ENCODE measurements at places on chromosomes 2 and 18. TPM values are rescaled to one million over a fixed set of nuclear protein-coding genes. Genes with fewer than 3 reads are reported as not detected.

The RAPGEF4 gene
- 1.3 TPM for total RNA-seq

The NLRC4 gene
- total RNA-seq, result not detected

- no peak for DNase-seq
These were observed 9.5 kb upstream of the BCL2L11 start for GRCh38 chr2:111111101-111111755.

DNA sequence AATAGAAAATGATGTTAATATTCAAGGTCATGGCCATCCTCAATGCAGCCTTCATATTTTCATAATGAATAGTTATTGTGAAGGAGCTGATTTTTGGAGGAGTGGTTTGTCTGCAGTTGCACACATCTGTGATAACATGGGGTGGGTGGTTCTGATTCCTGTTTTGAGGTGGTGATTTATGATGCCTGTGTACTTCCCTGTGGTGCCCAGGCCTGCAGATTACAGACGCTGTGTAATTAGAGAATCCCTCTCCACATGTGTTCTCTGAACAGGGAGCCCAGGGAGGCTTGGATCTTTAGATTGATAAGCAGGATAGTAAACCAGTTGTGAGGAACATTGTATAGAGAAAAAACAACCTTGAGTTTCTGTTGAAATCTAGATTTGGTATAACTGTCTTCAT lies 117.5 kb downstream of the AGAP1 start:
- DNase-seq, result no peak

DNA sequence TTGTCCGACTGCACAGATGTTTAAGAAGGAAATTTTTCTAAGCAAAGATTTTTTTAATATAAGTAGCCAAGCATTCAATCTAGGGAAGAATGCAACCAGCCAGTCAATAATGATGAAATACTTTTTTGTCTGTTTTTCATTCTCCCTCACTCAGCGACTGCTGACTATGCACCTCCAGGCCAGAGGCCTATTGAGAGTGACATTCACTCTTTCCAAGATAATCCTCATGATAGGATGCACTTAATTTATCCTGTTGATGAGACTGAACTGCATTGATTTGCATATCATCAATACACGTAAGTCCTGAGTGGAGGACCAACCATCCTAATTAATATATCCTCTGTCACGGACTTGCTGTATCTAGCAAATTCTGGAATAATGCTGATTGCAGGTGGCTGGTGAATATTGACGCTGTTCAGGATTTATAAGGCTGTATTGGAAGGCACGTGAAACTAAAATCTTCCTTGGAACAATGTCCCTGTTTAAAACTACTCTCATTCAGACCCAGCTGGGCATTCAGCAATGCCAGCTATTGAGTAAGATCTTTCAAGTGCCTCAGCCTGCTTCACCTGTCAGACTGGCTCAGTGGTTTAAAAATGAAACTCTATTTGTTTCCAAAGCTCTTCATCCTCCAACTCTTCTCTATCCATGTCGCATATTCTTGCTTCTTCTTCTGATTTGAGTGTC lies 142.2 kb downstream of the MAP2 start:
- no peak for DNase-seq

GRCh38 chr18:40413160-40413559 lies 1541.9 kb upstream of the PIK3C3 start:
- no peak for DNase-seq

GRCh38 chr2:130341562-130342019 lies 1.1 kb upstream of the IMP4 start:
- no peak for DNase-seq

DNA sequence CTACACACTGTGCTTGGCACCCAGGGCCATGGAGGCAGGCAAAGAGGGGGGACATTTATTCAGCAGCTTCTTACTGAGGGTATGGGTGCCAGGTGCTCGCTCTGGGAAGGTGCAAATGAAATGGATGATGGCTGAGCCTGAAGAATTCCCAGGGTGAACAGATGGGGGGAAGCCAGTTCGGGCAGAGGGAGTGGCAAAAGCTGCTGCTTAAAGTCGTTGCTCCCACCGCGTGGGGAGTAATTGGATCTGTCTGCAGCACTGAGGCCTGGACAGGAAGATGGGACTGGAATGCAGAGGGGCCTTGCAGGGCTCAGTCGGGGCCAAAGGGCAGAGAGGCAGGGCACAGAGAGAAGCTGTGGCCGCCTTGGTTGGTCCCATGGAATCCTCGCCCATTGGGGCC lies 51.2 kb downstream of the NEDD4L start:
- DNase-seq, result no peak

The CCL20 gene
- 0.43 TPM for total RNA-seq

GRCh38 chr18:31101183-31102024 lies 817 bp downstream of the DSC2 start:
- DNase-seq, result no peak

The WNT6 gene
- not detected for total RNA-seq

- peak; percentile 57 for DNase-seq
These were observed 86.1 kb downstream of the FARSB start for GRCh38 chr2:222569826-222570225.

- peak; percentile 61 for DNase-seq
These were observed 82.9 kb downstream of the ADCYAP1 start for GRCh38 chr18:987325-988186.

The DUSP2 gene
- 2.3 TPM for total RNA-seq

The SCN3A gene
- total RNA-seq, result under 0.01 TPM

DNA sequence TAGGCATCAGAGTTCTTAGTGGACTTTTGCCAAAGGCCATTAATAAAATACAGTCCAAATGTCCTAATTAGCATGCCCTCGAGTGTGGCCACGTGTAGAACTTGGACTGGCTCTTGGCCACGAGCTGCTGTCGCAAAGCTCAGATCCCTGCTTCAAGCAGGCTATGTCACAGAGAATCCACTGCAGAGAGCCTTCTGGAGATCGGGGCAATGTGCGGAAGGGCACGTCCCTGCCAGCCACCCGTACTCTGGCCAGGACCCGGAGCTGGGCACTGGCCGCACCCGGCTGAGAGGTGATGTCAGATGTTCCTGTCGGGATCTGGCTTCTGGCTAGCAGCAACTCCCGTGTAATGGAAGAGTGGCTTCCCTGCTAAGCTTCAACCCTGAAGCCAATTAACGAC lies 432.7 kb upstream of the ID2 start:
- DNase-seq, result no peak

GRCh38 chr2:239302808-239303557 lies 97.8 kb downstream of the HDAC4 start:
- no peak for DNase-seq

The SRBD1 gene
- 19.6 TPM for total RNA-seq

The PSTPIP2 gene
- 8.7 TPM for total RNA-seq

- no peak for DNase-seq
These were observed 253.4 kb downstream of the TMX3 start for GRCh38 chr18:68461481-68462018.

Measured in fibroblast of villous mesenchyme (primary cell).